ENCODE measurements at places on chromosomes 6 and 20. TPM values are rescaled to one million over a fixed set of nuclear protein-coding genes. Genes with fewer than 3 reads are reported as not detected.
A peak's percentile ranks its signal among the peaks of the same experiment; 100 is the strongest.

The TREML1 gene
- total RNA-seq, result not detected

The KCNK16 gene
- total RNA-seq, result not detected

The LINC00237 gene
- not detected for total RNA-seq

The SPATS1 gene
- not detected for total RNA-seq

The RAET1L gene
- total RNA-seq, result not detected

The TRIM15 gene
- total RNA-seq, result not detected

The OR10C1 gene
- total RNA-seq, result not detected

The C6orf136 gene
- 15.8 TPM for total RNA-seq

The PLCB4 gene
- total RNA-seq, result 4.0 TPM

The FILIP1 gene
- total RNA-seq, result 4.1 TPM

The DPPA5 gene
- total RNA-seq, result not detected

The SLC16A10 gene
- total RNA-seq, result not detected

The GUCA1A gene
- not detected for total RNA-seq

The TMEM200A gene
- total RNA-seq, result 6.4 TPM

GRCh38 chr6:41546866-41547798 is 951 bp downstream of the FOXP4 start:
- no peak for DNase-seq

DNA sequence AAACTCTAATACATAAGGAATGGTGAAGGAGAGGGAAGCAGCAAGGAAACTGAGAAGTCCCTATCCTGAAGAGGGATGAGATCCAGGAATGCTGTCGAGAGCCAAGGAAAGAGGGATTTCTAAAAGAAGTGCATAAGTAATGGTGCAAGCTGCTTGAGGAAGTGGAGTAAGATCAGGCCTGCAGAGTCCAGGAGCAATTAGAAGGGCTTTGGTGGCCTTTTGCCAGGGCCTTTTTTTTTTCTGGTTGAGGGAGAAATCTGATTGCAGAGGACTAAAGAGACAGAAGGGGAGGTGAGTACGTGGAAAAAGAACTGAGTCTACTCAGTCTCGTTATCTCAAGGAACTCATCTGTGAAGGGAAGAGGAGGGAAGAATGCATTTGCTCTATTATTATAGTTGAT is 396.2 kb downstream of the UTRN start:
- no peak for DNase-seq

DNA sequence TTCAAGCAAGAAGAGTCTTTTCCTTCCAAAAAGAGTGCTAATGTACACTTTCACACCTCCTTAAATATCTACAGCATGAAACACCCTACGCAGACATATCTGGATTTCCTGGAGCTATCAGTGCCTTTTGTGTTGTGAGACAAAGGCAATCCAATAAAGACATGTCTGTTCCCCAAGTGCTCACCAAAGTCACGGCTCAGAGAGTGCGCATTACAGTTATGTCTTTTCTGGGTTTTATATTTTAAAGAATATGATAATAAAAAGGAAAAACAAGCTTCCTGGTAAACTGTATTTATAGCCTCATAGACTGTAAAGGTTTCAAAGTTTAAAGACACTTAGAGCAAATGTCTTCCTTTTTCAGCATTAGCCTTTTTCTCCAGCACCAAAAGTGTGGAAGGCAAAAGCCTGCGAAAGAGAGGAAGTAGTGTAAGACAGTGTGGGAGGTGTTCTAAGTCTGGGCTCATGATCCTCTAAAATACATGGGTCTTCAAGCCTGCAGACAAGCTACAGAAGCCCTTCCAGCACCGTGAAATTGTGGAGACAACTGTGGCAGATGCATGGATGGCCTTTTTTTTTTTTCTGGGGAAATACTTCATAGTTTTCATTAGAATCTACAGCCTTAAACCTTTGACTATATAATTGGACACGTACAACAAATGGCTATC is 135.0 kb upstream of the SLC35B3 start:
- DNase-seq, result no peak

DNA sequence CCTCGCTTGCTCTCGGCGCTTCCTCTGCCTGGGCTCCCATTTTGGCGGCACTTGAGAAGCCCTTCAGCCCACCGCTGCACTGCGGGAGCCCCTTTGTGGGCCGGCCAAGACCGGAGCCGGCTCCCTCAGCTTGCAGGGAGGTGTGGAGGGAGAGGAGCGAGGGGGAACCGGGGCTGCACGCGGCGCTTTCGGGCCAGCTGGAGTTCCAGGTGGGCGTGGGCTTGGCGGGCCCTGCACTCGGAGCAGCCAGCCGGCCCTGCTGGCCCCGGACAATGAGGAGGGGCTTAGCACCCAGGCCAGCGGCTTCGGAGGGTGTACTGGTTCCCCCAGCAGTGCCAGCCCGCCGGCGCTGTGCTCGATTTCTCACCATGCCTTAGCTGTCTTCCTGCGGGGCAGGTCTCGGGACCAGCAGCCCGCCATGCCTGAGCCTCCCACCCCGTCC is 10.2 kb upstream of the SRPK1 start:
- DNase-seq, result no peak

DNA sequence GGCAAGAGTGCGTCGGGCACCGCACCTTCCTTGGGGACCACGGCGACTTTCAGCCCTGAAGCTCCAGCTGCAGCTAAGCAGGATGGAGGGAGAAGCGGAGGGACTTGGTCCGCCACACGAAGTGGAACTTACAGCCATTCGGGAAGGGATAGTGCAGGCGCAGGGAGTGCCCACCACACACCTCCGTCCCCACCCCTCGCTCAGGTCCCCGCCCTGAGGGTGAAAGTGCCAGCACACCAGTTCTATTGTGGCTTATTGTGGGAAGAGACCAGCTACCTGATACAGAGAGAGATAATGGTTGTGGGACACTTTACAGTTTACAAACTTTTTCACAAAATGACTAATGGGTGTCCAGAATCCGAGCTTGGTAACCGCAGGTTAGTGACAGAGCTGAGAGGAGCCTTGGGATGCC is 76.1 kb downstream of the IRF4 start:
- DNase-seq, result no peak

DNA sequence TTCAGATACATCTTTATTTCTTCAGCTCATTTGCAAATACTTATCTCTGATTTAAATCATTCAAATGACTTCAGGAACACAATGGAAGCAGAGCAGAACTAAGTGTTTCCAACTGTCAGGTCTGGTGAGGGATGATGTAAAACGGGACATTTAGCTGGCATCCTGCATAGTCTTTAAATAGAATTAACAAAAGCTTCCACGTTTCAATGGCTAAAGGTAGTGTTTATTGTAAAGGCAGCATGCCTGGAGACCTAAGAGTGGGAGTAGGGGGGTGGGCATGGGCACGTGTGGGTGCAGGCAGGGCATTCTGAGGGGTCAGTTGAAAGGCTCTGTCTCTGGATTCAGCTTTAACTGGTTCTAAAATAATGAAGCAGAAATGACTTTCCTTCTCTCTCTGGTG is 174.9 kb downstream of the PLCB1 start:
- no peak for DNase-seq

DNA sequence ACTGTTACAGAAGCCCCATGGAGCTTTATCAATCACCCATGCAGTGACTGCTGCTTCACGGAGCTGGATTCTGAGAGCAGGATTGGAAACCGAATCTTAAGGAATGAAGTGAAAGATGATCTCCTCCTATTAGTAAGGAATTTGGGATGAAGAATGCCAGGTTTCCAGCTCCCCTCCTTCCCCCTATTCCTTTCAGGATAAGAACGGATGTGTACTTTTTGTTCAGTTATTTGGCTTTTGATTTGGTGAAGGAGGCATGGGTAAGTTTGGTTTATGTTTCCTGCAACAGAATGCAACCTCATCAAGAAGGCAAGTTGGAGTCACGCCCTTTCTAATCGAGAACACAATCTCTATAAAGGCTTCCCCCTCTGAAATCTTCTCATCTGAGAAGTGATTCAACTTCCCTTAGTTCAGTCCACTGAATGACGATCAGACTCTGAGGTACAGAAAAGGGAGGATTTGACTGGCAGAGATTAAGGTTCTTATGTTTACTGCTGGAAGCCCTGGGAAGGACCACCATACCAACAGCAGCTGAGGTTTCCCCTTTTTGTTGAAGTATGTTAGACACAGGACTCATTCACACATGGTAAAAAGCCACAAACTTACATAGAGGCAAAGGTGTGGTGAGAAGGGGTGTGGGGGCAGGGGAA is 5.5 kb downstream of the ELMO2 start:
- DNase-seq, result no peak

DNA sequence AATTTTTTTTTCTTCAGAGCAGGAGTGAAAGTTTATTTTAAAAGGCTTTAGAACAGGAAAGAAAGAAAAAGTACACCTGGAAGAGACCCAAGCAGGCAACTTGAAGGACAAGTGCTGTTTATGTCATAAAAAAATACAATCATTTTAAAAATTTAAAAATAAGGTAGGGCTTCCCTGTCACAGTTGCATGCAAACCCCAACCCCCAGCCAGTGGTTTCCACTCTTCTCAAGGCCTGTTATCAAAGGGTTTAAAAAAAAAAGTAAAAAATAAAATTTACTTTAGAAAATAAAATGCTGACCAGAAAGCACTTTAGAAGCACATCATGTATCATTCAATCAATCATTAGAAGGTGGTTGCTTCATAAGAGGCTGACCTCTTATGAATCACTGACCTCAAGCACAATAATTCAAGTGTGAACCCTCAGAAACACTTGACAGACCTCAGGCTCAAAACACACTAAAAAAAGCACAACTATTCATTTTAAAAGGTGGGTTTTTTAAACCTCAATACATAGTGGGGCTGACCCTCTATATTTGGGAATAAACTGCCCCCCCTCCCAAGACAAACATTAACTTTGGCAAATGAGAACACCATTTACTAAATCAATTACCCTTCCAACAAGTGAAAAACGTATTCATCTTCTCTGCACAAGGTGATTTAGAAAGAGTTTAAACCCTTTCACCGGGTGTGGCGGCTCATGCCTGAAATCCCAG is 15.6 kb downstream of the ILRUN start:
- DNase-seq, result no peak

- DNase-seq, result no peak
Measured at GRCh38 chr20:56360908-56361205, 2.1 kb downstream of the FAM210B start.

- DNase-seq, result no peak
Measured at GRCh38 chr20:59412181-59412580, 111.8 kb downstream of the EDN3 start.

DNA sequence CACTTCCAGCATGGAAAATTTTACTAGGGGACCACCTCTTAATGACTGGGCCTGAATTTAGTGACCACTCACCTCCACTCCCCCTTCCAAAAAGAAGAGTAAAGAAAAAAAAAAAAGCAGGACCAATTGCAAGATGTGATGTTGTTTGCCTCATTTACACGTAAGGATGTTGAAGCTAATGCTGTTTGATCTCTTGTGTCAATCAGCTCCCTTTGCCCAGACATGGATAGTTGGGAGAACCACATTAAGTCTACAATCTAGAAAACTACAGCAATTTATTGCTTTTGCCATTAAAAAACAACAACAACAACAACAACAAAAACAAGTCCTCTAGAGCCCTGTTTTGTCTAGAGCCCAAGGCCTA is 11.0 kb upstream of the DSTN start:
- DNase-seq, result no peak

DNA sequence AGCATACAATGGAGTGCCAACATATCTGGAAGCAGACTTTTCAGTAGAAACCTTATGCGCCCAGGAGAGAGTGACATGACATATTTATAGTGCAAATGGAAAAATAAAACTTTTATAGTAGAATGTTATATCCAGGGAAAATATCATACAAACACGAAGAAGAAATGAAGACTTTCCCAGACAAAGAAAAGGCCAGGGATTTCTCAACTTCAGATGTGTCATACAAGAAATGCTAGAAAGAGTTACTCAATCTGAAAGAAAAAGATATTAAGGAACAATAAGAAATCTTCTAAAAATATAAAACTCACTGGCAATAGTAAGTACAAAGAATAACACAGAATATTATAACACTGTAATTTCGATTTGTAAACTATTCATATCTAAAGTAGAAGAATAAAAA is 1269.3 kb downstream of the GRIK2 start:
- DNase-seq, result no peak

DNA sequence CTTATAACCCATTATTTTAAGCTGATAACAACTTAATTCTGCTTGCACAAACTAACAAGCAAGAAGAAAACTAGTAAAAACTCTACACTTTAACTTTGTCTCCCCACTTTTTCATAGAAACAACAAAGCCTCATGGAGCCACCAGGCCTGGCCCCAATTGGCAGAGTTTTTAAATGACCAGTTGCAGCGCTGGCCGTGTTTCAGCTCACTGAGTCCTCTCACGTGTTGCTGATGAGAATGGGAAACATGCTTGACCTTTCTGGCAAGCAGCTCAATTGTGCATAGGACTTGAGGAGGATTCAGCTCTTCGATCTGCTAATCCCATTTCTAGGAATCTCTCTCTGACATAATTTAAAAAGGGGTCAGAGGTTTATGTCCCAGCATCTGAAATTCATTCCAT is 24.5 kb upstream of the GRM4 start:
- DNase-seq, result no peak

DNA sequence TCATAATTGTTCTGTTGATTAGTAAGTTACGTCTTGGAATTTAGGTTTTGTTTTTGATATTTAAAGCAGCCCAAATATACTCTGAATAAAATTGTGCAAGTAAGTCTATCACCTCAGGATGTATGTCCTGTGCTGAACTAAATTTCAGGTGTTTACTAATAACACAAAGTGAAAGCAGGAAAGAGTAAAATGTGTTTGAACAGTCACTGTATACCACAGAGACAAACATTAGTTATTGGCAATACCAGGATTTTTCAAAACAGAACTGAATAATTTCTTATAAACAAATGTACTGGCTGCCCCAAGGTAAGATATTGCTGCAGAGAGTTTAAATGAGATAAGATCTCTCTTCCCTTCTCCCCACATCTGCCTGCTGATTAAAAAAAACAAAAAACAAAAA is 404.7 kb upstream of the RUNX2 start:
- DNase-seq, result no peak

DNA sequence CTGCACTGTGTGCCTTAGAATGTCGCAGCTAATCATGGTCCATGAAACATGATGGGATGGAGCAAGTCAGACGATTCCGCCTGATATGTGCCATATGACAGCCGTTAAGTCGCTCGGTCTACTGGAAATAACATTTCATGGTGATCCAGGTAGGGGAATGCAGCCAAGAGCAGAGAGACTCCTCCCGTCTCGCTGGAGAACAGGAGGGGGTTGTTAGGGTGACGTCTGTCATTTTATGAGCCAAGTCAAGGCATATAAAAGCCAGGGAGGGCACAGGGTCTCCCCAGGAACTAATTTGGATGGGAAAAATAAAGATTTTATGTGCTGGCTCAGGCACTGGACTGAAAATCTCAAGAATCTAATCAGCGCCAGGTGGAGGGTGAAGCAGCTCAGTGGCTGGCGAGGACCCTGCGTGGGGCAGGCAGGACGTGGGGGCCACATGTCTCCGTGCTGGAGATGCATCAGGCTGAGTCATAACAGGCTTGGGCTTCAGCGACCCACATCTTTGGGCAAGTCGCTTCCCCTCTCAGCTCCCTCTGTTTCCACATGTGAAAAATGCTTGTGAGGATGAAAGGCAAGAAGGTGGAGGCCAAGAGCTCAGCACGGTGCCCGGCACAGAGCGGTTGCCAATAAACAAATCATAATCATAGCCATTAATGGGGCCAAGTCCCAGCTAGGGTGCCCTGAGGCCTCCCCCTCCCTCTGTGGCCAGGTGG is 234.6 kb downstream of the ANKRD60 start:
- peak; percentile 14 for DNase-seq

- DNase-seq, result no peak
Measured at GRCh38 chr6:133833949-133834359, 55.0 kb upstream of the TCF21 start.

- DNase-seq, result no peak
Measured at GRCh38 chr6:77834591-77834996, 181.8 kb downstream of the MEI4 start.

- DNase-seq, result no peak
Measured at GRCh38 chr6:56838016-56838555, 116.8 kb upstream of the BEND6 start.
